Stimulated activated CD4-positive, alpha-beta T cell treated with anti-CD3 and anti-CD28 coated beads, Interleukin-1b, Interleukin-23, amount 100 ng/mL, for 1 hour (primary cell): ENCODE measurements at places on chromosomes 7 and 10.

DNA sequence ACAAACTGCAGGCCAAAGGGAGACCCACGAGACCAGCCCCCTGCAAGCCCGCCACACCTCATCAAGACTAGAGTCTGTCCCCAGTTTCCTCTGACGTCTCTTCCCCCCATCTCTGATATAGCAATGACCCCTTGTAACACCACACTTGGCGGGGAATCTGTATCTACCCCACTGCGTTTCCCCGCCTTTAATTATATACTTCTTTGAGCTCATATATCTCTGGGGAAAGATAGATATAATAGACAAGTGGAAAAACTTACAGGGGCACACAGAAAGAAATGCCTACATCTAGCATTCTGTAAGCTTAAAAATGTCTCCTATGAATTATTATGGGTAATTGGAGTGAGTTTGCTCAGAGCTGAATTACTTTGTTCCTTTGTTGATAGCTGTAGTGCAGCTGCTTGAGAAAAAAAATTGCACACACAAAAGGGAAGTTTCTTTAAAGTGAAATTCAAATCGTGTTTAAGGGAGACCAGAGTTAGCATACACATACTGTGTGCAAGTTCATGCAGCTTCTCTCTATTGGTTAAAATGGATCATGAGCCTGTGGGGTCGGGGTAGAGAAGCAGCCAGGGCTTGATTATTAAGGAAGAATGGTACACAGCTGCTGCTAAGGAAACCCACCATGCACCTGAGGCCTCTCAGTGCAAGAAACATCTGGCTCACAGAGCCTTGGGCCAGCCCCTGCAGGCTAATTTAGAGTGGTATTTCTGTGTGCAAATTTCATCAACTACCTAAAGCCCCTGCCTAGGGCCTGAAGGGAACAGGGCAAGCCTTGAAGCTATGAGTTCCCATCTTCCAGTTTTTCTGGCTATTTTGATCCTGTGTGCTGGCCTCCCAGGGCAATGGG is 32.5 kb downstream of the CDCA7L start:
- no peak for DNase-seq

DNA sequence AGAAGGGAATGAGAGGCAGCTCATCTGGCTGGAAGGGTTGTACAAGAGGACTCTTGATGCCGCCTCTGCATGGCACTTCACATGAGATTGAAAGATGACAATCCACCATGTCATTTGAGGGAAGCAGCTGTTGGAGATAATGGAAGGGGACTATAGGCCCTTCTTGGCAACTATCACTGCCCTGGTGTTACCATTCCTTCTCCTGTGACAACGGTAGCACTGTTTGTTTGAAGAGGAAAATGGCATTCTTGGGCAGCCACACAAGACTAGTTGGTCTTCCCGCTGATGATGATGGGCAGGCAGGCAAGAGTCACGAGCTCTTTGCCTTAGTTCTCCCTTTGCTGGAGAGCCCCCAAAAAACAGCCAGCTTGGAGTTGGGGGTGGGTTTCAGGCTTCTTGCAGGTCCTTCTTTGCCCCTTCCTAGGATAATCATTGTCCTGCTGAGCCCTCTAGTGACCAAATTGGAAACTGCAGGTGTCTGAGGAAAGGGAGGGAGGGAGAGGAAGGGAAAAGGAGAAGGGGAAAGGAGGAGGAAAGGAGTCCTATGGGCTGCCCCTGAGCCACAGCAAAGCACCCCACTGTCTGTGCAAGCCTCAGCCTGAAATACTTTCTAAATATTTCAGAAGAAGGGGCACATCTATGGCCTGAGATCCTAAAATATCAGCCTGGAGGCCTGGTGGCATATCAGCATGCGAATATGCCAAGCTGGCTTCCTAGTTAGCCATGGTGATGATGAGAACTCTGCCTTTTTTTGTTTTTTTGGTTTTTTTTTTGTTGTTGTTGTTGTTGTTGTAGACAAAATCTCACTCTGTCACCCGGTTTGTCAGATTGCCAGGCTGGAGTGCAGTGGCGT is 165.6 kb upstream of the KMT2E start:
- peak; percentile 13 for DNase-seq

DNA sequence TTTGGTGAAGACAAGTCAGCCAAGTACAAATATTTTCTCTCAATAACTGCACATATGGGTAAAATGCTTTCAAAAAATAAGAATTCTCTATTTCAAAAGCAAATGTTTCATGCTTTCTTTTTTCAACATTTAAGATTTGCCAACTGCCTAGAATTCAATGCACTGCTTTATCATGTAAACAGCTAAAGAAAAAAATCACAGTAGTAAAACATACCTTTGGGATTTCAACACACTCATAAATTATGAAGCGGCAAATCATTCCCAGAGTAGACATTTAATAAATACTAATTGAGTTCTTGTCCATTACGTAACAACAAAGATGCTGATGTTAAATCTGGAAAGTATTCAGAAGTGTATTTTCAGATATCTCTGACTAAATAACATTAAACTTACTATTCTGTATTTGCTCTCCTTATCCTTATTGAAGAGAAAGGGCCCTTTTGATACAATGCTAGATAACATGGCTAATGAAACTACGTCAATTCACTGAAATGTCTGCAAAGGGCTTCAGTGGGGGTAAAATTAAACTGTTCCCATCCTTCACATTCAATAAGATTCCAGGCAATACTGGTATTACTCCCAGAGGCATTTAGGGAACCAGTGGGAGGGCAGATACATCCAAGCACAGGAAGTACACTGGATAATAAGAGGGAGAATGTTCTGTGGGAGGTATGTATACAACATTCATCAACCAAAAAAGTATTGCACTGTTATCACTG is 13.9 kb downstream of the NAPEPLD start:
- DNase-seq = no peak

DNA sequence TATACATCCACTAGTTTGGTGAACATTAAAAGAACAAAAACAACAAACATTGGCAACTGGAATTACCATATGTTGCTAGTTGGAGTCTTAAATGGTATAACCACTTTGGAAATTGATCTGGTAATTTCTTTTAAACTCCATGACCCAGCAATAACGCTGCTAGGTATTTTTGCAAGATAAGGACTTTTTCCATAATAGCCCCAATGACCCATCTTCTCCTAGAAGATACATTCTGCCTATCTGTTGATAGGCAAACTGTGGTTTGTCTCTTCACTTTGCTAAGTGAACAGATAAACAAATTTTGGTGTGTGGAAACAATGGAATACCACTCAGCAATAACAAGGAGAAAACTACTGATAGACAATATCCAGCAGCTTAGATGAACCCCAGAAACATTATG is 30.6 kb upstream of the MTURN start:
- DNase-seq = no peak

GRCh38 chr7:19455623-19456022 is 253.2 kb downstream of the POLR1F start:
- DNase-seq = no peak

DNA sequence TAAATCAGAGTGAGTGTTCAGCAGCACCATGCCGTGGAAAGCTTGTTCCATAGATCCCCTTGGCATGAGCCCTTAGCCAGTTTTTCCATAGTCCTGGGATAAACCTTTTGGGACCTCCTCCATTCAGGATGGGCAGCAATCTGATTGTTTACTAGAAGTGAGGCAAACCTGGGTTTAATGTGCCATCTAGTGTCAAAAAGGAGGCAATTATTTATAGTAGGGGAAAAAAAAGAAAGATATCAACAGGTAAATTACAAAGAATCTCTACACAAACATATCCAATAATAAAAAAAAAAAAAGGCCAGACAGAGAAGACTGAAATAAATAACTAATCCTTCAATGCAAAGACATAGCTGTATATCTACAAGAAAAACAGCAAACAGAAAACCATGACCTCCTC is 229.0 kb upstream of the STK17A start:
- no peak for DNase-seq

GRCh38 chr7:53397911-53398310 is 362.5 kb downstream of the POM121L12 start:
- DNase-seq = no peak

DNA sequence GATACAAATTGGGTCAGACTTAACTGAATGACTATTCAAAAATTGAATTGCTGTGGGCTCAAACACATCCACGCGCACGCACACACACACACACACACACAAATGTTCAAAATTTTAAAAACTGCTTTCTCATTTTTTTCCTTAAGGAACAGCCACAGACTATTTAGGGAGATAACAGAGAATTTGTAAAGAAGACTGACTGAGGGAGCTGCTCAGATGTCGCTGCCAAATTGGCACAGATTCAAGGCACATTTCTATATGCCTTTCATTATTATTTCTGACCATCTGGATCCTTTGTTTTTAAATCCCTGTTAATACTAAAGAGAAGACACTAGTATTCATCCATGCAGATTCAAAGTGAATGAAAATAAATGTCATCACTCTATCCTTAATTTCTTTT is 154.8 kb downstream of the DGKB start:
- DNase-seq = no peak

DNA sequence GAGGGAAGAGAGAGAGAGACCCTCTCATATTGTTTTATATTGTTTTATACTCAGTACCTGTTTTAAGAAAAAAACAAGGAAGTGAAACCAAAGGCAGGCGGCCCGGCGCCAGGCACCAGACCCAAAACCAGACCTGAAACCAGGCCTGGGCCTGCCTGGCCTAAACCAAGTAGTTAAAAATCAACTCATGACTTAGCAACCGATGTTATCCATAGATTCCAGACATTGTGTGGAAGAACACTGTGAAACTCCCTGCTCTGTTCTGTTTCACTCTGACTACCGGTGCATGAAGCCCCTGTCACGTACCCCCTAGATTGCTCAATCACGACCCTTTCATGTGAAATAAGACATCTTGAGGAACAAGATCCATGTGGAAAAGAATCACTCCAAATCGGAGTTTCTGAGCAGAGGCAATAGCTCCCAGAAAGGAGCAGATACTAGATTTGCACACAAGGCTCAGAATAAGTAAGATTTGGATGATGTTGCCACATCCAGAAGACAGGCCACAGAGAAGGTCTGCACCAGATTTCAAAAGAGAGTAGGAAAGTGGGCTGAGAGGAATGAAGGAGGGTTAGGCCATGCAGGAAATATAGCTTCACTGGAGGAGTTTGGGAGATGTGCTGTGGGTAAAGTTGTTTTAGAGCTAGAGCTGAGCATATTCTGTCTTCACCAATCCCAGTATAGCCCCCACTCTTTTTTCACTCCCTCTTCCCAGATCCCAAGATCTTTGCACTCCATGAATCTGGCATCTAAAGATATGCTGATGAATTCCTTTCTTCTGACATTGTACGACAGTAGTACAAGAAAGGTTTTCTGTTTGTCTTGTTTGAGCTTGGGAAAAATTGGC is 8.8 kb upstream of the ZNF248 start:
- DNase-seq = no peak

- DNase-seq = no peak
Measured at GRCh38 chr7:104142147-104142546, 65.7 kb downstream of the ORC5 start.

DNA sequence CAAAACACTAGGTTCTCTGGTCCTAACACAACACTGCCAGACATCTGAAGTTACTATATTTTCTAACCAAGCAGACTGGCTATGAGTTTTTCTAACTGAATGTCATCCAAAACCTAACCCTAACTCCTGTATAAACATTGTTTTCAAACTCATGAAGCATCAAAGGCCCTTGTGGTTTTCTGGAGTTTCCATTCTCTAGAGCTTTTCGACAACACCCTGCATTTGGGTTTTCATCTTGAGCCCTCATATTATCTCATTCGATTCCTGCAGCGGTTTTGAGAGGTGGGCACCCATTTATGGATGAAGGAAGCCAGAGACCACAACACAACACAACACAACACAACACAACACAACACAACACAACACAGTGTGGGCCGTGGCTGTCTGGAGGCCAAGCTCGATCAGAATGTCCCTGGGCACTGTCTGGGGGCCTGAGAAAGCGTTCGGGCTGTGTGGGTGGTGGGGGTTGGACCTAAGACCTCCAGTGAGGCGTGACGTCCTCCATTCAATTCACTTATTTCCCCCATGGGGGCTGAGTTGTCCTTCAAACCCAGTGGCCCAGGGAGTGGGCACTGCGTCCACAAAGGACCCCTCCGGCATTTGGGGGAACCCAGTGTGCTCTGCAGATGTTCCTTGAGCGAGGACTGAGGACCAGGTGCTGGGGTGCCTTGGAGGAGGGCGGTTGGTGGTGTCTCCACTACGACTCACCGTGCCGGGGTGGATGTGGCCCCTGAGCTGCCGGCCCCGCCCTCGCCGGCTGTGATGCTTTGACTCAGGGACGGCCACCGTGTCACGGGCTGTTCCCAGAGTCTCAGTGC is 490.4 kb downstream of the DNAJB6 start:
- DNase-seq = no peak

DNA sequence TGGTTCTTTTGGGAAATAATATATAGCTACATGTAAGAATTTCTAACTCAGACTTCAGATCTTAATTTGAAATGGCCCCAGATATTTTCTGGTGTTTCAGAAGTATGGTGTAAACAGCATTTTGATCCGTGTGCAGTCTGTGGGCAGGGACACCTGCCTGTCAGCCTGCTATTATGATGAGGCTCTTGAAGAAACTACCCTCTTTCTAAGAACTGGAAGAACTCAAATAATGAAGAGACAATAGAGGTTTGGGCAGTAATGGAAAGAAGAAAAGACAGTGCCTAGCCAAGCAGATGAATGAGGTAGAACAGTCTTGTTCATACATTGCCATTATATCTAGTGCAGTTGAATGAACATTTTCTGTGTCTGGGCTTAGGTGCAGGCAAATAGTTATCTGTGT is 256.6 kb downstream of the ARHGAP21 start:
- no peak for DNase-seq

GRCh38 chr7:33700001-33700899 is 205.1 kb upstream of the BMPER start:
- no peak for DNase-seq

GRCh38 chr10:488933-489215 is 200.6 kb downstream of the DIP2C start:
- DNase-seq = no peak

DNA sequence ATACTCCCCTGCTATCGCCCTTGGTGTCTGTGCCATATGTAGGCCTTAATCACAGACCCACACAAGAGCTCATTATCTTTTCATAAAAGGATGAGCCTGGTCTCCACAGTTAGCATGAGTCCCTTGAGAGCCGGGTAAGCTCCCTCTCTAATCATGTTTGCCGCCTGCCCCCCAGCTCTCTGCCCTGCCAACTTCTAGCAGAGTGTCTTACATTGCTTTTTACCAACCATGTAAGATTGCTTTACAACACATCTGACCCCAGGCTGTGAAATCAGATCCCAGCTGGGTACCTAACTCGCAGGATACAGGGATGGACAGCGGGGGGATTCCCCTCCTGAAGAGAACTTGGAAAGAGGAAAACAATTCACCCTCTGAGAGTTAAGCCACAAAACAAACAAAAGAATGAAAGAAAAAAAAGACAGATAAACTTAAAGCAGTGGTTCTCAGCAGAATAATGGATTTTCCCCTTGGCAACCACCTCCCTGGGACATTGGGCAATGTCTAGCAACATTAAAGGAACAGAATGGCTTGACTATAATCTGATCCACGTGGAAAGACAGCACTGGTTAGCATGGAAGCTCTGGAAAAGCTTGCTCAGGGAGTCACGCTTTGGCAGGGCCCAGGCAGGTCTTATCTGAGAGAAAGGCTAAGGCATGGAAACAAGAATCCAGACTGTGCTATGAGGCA is 39.4 kb upstream of the ATOH7 start:
- no peak for DNase-seq
